HCT116 (cell line): ENCODE measurements at places on chromosomes 6 and 20. TPM values are rescaled to one million over a fixed set of nuclear protein-coding genes. Genes with fewer than 3 reads are reported as not detected.

EFCAB8 gene
- 0.42 TPM for total RNA-seq

KIF25 gene
- total RNA-seq, result not detected

CDH4 gene
- total RNA-seq, result not detected

PLTP gene
- 4.7 TPM for total RNA-seq

OXT gene
- total RNA-seq, result not detected

RIMS4 gene
- total RNA-seq, result 0.05 TPM

LPA gene
- total RNA-seq, result not detected

CTCFL gene
- total RNA-seq, result 0.34 TPM

BNIP5 gene
- total RNA-seq, result not detected

TAGAP gene
- total RNA-seq, result 0.30 TPM

BTN3A1 gene
- 9.0 TPM for total RNA-seq

BPIFB4 gene
- not detected for total RNA-seq

AGER gene
- 22.6 TPM for total RNA-seq
